ENCODE measurements at places on chromosomes 2 and 18. TPM values are rescaled to one million over a fixed set of nuclear protein-coding genes. Genes with fewer than 3 reads are reported as not detected.

Gene CASP8
- total RNA-seq = 30.4 TPM

Gene IL36RN
- not detected for total RNA-seq

Gene TMEM182
- total RNA-seq = 1.5 TPM

Gene POTEJ
- not detected for total RNA-seq

Gene TMEM178A
- total RNA-seq = 1.4 TPM

Gene REG3A
- not detected for total RNA-seq

Gene CLHC1
- 11.5 TPM for total RNA-seq

Gene LYPD6
- total RNA-seq = 4.4 TPM

Gene PROM2
- total RNA-seq = 0.25 TPM

Gene NEU4
- not detected for total RNA-seq

Gene EFR3B
- 0.87 TPM for total RNA-seq

Gene CAVIN2
- 1.2 TPM for total RNA-seq

Gene IL37
- total RNA-seq = not detected

Gene SLC14A1
- total RNA-seq = 13.3 TPM

Gene TDRD15
- total RNA-seq = not detected

Gene FASTKD2
- total RNA-seq = 52.5 TPM

Gene DSEL
- total RNA-seq = 69.8 TPM

Gene CERKL
- under 0.01 TPM for total RNA-seq
